Activated T-cell treated with anti-CD3 and anti-CD28 coated beads, Interleukin-2, amount 50 U/mL, for 24 hours (primary cell): ENCODE measurements at places on chromosomes 2 and 18.

DNA sequence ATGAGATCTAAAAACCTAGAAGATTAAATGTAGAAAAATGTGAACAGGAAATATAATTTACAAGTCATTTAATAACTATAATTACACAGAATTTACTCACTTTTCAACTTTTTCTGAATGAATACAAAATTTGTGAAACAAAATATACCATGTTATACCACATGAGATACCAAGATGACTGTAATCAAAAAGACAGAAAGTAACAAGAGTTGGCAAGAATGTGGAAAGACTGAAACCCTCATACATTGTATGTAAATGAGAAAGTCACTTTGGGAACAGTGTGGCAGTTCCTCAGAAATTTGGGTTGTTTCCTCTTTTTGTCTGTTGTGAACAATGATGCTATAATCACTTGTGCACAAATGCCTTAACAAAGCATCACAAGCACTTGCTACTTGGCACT is 145.4 kb upstream of the ZNF804A start:
- DNase-seq = no peak

DNA sequence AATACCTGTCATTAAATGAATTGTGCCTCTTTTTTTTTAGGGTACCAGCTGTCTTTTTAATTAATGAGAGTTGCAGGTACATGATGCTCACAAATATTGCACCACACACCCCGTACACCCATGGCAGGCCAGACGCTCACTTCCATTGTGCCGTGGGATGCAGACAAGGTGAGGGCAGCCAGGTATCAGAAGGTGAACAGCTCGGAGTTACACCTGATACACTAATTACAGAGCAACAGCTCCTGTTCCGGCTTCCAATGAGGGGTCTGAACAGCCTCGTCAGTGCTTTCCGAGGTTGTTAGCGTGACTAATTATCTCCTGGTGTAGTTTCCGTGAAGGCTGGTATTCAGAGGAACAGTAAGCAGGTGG is 442.8 kb downstream of the ZNF516 start:
- no peak for DNase-seq

- DNase-seq = no peak
Observed at GRCh38 chr2:57886161-57886786, 160.3 kb upstream of the VRK2 start.

- DNase-seq = no peak
Observed at GRCh38 chr18:43978174-43978573, 700.9 kb upstream of the SYT4 start.

- peak; percentile 96 for DNase-seq
Observed at GRCh38 chr2:172555522-172556283, at the start of gene PDK1. TSS of gene PDK1 (plus strand) at chr2:172556090. CDS start at chr2:172556151, 61 bp downstream.

- no peak for DNase-seq
Observed at GRCh38 chr2:47344890-47345589, 57.9 kb upstream of the MSH2 start.

DNA sequence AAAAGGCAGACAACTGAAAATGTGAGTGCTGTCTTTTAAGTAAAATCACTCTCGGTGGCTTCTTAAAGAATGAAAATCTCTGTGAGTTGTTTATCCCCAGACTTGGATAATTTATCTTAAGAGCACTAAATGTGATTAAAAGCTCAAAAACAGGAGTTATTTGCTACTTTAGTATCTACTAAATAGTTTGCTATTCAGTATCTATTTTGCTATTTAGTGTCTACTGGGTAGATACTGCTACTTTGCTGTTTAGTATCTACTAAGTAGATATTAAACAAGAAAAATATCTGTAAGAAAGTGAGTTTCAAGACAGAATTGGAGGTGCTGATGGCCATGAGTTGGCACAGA is 1.4 kb upstream of the KCNG3 start:
- no peak for DNase-seq

DNA sequence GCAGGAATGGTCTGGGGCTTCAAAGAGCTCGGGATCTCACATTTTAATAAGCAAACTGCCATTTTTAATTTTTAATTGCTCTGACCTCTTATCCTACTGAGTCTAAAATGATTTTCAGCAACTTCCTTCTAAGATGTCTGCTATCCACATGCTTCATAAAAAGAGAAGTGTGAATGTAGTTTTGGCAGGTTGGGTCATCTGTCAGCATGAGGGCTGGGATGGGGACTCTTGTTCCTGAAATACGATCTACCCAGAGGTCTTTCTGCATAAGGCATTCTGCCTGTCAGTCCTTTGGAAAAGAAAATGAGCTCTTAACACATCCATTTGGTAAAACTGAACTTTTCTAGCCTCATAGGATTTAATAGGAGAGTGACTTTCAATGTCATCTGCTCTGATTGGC is 252.8 kb upstream of the APCDD1 start:
- DNase-seq = no peak

- DNase-seq = no peak
Observed at GRCh38 chr2:149731079-149731478, 143.5 kb upstream of the MMADHC start.

DNA sequence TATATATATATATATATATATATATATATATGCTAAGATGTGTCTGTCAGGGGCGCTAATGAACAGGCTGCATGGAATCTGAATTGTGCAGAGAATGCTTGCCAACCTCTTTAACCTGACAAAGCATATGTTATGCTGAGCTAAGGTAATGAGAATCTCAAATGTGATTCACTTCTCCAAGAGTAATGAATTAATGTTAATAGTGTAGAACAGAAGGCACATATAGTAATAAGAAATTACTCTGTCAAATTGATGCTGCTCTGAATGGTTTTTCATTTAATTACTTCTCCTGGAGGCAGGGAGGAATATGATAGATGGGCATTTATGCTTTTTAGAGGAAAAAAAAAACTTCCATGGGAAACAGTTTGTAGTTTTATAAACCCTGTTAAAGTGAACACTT is 35.4 kb downstream of the COX7A2L start:
- no peak for DNase-seq

DNA sequence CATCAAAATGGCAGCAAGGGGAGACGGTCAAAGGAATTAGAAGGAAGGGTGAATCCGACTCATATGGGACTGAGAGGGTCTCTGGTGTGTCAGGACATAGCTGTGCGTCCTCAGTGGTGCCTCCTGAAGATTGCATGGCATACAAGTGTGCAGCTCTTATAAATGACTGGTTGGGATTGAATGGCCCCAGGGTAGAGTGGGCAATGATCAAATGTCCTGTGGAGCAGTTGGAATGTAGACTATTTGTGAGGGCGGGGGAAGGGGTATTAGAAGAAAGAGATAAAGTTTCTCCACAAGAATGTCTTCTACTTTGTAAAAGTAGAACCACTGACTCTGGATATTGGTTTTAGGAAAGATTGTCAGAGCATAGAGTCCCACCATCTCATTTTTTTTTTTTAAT is 24.6 kb downstream of the CTLA4 start:
- DNase-seq = no peak

GRCh38 chr18:41789001-41789400 is 166.0 kb upstream of the PIK3C3 start:
- DNase-seq = no peak

DNA sequence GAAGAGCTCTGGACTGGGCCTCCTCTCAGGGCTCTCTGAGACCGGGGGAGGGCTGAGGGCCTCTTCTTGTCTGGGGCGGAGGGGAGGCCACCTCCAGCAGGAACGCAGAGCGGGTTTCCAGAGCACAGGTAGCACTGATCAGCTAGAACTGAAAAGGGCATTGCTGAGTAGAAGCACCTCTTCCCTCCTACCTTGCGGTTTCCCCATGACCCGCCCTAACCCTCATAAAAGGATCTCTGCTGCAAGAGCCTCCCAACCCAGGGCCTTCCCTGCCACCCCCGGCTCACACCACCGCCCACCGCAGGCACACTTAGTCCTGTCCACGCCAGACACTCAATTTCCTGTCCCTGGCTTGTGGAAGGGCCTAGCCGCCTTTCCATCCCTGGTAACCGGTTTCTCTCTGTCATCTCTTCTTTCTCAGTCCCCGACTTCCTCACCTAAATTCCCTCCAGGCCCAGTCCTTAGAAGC is 966 bp downstream of the ADCY3 start:
- peak; percentile 71 for DNase-seq

DNA sequence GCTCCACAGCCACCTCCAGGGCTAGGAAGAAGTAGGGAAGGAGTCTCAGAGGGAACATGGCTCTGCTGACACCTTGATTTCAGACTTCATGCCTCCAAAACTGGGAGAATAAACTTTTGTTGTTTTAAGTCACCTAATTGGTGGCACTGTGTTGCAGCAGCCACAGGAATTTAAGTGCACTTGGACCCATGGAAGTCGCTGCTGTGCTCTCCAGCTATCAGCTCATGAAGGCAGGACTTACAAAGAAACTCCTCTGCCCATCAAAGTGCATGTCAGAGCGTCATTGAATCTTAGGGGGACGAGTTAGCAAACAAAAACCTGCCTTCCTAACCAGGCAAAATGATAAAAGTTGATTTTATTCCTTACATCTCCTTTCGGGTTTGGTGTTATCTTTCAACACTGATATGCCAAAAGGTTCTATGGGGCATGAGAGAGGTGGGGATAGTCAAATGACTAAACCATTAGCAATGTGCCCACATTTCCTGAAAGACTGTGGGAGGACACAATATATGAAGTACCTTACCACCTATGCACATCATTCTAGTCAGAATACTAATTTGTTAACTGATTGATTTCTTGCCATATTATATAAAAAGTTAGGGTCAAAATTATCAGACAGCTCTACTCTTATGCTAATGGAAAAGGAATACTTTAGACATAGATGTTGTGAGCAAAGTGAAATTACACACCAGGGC is 235.8 kb upstream of the TNP1 start:
- DNase-seq = no peak

DNA sequence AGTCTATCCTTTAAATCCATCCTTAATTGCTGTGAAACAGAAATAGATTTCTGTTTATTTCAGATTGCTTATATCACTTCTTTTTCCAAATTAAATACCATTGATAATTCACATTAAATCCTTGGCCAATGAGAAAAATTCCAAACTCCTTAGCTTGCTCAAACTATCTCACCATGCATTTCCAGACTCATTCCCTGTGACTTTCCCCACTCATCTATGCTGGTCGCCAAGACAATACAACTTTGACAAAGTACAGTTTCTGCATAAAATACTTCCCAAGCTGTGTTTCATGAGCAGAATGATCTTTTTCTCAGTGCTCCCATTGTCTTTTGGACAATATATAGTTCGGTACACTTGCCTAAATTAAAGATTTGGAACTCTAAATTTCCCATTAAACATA is 575.6 kb downstream of the CPS1 start:
- DNase-seq = no peak

- DNase-seq = no peak
Observed at GRCh38 chr2:240234503-240234951, 94.1 kb upstream of the OTOS start.

- DNase-seq = no peak
Observed at GRCh38 chr18:79987566-79987965, 797 bp downstream of the TXNL4A start.

DNA sequence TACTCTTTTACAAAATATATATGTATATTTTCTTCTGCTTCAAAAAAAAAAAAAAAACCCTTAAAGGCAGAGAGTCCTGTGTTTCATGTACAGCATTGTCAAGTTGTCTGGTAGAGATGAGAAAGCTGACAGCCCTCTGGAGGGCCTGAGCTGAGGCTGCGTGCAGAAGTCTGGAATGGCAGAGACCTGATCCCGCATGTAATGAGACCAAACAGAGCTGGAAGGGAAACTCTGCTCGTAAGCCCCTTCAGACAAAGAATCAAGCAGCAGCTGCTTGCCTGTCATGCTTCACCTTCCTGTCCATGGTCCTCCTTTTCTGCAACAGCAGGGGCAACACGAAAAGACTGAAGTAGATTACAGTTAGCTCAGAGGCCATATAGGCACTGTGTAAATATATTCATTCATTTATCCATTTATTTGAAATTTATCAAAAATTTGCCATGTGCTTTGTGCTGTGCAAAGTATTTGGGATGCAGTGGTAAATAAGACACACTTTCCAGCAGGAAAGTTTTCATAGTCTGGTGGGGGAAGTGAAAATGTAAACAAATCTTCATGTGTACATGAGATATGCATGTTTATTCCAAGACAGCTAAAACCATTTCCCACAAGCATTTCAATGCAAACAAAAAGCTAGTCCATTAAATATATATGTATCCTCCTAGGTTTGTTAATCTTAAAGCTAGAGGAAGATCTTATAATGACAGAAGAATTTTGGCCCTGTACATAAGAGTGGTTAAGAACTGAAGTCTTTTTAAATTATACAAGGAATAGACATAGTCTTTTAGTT is 912.7 kb downstream of the CPS1 start:
- DNase-seq = no peak

DNA sequence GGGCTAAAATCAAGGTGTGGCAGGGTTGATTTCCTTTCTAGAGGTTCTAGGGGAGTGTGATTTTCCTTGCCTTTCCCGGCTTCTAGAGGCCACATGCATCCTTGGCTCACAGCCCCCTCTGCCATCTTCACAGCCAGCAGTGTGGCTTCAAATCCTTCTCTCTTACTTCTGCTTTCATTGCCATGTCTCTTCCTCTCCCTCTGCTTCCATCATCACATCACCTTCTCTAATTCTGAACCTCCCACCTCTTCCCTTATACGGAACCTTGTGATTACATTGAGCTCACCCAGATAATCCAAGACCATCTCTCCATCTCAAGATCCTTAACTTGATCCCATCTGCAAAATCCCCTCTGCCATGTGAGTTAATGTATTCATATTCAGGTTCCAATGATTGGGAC is 56.2 kb upstream of the RMDN2 start:
- no peak for DNase-seq

- DNase-seq = no peak
Observed at GRCh38 chr2:226515344-226516055, 284.1 kb downstream of the IRS1 start.

GRCh38 chr2:60064687-60065389 is 488.6 kb downstream of the BCL11A start:
- no peak for DNase-seq

DNA sequence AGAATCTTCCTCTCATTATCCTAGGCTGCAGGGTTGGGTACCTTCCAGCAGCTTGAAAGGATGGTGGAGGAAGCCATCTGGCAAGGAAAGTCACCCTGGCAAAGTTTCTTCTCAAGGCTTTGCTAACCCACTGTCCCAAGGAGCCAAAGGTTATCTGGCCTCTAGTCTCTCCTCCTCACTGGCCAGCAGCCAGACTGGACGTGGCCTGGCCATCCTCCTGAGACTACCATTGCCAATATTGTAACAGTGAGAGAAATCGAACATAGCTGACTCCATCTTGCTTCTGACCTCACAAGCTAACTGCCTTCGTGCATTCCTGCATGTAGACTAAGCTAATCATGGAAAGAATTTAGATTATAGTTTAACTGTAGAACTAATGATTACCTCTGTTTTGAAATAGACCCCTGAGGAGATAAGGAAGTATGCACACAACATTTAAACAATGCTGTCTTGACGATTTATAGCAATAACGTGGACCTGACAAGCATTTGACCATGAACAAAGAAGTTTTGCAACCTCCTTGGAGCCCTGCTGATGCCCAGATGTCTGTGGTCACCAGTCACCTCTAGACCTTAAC is 7.8 kb upstream of the ANXA4 start:
- DNase-seq = no peak
